ENCODE measurements at places on chromosomes 3 and 15.

DNA sequence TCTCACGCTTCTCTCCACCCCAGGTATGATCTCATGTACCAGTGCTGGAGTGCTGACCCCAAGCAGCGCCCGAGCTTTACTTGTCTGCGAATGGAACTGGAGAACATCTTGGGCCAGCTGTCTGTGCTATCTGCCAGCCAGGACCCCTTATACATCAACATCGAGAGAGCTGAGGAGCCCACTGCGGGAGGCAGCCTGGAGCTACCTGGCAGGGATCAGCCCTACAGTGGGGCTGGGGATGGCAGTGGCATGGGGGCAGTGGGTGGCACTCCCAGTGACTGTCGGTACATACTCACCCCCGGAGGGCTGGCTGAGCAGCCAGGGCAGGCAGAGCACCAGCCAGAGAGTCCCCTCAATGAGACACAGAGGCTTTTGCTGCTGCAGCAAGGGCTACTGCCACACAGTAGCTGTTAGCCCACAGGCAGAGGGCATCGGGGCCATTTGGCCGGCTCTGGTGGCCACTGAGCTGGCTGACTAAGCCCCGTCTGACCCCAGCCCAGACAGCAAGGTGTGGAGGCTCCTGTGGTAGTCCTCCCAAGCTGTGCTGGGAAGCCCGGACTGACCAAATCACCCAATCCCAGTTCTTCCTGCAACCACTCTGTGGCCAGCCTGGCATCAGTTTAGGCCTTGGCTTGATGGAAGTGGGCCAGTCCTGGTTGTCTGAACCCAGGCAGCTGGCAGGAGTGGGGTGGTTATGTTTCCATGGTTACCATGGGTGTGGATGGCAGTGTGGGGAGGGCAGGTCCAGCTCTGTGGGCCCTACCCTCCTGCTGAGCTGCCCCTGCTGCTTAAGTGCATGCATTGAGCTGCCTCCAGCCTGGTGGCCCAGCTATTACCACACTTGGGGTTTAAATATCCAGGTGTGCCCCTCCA is 19.1 kb downstream of the TYRO3 start:
- no peak for DNase-seq

GRCh38 chr3:148914936-148915690 is 50.0 kb downstream of the CPA3 start:
- DNase-seq = no peak

GRCh38 chr15:48871542-48871941 is 6.4 kb upstream of the EID1 start:
- no peak for DNase-seq

DNA sequence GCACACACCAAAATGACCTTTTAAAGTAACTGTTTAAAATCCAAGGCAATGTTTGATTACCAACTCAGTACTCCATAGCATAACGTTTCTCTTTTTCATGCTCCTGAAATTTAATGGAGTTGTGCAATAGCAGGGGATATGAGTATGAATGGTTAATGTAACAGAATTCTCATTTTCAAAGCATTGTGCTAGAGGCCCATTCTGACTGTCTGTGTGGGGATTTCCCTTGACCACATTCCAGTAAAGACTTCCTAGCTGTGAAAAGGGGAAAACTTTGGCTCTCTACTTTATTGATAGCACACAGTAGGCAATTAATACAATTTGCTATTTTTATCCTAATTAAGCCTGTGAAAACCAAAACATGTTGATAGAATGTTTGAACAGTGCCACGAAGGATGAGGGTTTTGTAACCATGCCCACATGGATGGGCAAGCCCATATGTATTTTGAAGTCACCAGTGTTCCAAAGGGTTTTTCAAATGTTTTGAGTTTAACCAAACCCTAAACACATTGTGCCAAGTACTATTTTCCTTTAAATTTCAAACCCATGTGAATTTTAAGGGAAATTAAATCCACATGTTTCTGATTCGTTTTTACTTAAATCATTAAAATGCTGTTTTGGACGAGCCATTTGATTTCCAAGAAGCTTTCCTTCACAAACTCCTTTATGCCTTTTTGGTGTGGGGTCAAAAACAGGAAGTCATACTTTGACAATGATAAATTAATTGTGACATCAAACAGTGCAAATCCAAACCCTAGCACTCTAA is 261.2 kb downstream of the SHOX2 start:
- DNase-seq = no peak

DNA sequence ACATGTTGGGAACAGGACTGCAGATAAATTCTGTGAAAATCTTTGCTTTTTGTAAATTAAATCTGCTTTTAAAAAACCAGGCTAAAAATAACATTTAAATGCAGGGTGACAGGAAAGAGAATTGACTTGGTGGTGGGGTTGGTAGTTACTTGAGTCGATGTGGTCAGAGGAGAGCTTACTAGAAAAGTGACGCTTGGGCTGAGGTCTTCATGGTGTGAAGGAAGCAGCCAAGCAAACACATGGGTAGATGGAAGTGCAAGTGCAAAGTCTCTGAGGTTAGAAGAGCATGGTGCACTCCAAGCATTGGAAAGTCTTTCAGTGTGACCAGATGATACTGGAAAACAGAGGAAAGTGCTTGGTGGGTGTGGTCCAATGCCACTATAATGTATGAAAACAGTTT is 86.4 kb upstream of the THBS1 start:
- DNase-seq = no peak

DNA sequence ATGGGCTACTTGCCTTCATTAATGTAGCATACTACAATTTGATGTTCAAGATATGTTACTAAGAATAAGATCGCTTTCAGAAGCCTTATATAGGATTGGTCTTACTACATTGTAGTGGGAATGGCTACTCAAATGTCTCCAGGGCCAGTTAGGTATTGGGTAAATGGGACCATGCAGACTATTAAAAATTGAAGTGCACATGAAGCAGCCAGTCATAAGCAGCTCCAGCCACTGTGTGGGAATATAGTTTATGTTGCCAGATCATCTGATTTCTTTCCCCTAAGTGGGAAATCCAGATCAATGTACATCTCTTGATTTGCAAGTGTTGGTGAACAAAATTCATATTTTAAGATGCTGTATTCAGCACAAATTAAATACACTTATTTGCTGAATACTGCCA is 5.1 kb downstream of the CTNNB1 start:
- DNase-seq = no peak

GRCh38 chr3:142279965-142280590 is 54.7 kb upstream of the GK5 start:
- DNase-seq = peak; percentile 25

- no peak for DNase-seq
These were observed 497.5 kb downstream of the FGF12 start for GRCh38 chr3:192229866-192230265.

- DNase-seq = peak; percentile 64
These were observed 37.5 kb downstream of the EHD4 start for GRCh38 chr15:41934843-41935242.

DNA sequence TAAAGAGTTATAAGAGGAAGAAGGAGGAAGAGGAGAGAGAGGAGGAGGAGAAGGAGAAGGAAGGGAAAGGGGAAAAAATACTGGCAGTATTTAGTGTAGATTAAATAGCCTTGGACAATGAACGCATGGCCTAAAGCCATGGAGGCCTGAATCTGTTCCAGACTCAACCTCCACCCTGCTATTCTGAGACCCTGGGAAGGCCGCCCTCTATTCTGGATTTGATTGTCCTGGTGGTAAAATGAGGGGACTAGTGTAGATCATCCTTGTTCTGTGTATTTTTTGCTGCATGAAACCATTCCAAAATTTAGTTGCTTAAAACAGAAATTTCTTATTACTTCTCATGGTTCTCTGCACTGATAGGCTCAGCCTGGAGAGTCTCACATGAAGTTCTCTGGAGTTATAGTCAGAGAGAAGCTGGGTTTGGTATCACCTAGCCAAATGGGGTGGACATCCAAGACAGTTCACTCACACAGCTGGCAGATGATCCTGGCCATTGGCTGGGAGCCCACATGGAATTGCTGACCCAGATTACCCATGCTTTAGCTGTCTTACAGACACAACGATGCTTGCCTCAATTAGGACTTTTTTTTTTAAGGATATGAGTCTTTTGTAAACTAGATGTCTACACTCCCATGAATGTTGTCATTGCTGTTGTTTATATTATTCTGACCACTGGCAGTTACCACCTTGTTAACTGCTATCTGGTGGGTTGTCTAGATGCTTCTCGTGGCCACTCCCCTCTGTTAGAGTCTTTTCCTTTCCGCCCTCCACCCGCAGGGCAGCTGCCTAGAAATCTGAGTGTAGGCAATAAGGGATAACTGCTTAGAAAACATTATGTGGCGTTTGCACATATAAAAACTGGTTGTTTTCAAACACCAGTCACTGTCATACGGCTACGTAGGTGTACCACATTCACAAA is 149.9 kb downstream of the SST start:
- DNase-seq = no peak

DNA sequence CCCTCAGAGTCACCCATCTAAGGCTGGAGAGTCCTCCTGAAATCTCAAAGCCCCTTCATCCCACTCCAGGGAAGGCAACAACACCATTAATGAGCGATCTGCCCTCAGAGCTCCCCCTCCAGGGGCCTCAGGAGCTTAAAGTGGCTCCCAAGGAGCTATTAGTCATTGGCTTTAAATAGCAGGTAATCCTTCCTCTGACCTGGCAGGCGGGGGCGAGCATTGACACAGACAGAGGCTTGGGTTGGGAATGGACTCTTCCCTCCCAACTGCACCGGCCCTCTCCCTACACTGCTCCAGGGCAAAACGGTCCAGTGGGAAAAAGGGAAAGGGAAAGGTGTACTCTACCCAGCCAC is 1.4 kb downstream of the MFGE8 start:
- DNase-seq = no peak

- DNase-seq = no peak
These were observed 158.6 kb downstream of the CNTN6 start for GRCh38 chr3:1251282-1252060.

DNA sequence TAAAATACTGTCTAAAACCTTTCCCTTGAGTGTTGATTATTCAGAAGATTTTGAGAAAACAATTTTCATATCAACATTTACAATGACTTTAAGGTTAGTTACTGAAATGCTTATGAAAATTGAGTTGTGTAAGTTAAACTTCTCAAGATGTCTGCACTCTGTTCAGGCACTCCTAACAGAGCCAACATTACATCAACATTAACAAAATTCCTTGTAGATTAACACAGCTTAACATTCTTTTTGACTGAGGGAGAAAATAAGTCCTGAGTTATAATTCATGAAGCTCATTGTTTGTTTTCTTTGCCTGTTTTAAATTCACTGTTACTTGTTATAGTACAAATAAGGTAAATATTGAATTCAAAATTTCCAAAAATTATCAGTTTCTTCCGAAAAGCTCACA is 9.0 kb downstream of the ACKR4 start:
- no peak for DNase-seq

DNA sequence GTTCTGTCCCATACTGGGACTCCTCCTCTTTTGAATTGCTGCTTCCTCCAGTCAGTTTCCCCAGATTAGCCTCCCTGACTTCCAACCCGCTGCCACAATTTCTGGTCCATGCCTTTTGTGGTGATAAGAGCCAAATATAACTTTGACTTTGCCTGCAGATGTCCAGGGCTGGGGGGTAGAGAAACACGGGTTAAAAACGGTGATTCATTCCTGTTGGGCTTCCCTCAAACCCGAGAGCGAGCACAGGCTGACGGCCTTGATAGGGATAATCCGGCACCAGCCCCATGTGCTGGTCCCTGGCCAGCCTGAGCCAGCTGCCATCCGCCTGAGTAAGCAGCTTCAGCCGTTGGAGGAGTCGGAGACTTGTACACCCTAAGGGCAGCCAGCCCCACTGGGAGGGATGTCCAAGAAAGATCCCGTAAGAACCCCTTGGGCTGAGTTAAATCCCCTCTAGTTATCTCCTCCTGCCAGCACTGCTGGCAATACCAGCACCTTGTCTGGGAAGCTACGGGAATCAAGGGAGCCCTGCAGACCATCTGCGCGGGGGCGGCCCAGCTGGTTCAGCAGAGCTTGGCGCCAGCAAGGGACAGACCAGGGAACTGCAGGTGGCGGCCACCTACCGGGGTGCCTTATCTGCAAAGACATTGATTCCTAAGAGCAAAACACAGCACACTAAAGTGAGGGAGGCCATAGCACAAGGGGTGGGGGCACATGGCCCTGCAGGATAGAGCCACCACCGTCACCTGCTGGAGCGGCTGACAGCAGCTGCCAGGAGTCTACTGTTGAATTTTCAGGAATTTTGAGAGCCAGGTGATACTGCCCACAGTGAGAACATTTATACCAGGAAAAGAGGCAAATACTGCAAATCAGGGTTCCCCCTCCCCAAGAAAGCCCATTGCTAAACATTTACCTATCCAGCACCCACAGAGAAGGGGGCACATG is 18.1 kb downstream of the CSPG4 start:
- DNase-seq = no peak

GRCh38 chr3:171346582-171347300 is 113.5 kb downstream of the TNIK start:
- no peak for DNase-seq

- no peak for DNase-seq
These were observed 69.6 kb upstream of the THBS1 start for GRCh38 chr15:39511000-39511915.

DNA sequence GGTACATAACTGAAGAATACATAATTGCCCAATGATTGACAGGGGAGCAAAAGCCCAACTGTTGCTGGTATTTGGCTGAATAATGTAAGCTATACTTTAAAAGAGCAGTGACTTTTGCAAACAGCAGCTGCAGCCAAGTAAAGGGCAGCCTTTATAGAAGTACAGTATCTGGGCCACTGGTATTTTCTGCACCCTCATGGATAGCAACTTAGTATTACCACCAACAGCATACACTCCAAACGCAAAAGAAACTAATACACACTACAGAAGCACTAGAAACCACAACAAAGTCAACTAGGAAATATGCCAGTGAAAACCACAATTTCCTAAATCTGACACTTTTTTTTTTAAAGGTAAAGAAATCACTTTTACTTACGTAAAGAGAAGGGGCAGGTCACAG is 206.1 kb downstream of the TIGIT start:
- no peak for DNase-seq

DNA sequence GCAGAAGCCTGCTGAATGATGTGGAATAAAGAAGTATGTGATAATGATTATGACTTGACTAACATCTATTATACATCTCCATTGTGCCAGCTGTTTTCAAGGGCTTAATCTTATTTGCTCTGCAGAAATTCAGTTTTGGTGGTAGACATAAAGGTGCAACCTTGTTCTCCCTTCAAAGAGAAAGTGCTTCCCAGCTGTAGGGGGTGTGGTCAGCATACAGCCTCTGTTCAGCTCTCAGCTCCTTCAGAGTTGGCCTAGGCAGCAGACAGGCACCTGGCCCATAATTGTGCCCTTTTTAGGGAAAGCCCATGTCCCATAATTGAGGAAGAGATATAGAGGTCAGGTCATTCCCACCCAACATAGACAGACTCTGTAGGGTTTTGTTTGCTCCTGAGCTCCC is 104.3 kb upstream of the EOMES start:
- DNase-seq = no peak

DNA sequence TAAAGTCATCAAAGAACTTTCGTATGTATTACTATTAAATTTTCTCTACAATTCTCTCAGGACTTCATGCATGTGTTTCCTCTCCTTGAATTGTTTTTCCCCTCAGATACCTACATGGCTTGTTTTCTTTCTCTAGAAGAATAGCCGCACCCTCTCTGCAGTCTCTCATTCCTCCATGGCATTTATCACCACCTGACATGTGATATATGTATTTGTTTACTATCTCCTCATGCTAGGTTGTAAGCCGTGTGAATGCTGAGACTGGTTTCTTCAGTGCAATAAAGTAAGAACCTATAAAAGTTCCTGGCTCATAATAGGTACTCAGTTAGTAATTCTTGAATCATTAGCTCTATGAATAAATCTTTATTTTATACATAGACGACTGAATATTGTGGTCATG is 149.2 kb downstream of the CNTN4 start:
- DNase-seq = no peak

GRCh38 chr3:131470377-131470776 is 32.4 kb downstream of the MRPL3 start:
- DNase-seq = no peak

- DNase-seq = no peak
These were observed 8.5 kb upstream of the PSMD6 start for GRCh38 chr3:64031540-64032508.
